ENCODE measurements at places on chromosomes 13 and 19.

GRCh38 chr13:64041296-64041695, 2625.6 kb upstream of the PCDH20 start:
- DNase-seq, result no peak

GRCh38 chr13:25910991-25911419, 140.8 kb downstream of the SHISA2 start:
- DNase-seq, result no peak

DNA sequence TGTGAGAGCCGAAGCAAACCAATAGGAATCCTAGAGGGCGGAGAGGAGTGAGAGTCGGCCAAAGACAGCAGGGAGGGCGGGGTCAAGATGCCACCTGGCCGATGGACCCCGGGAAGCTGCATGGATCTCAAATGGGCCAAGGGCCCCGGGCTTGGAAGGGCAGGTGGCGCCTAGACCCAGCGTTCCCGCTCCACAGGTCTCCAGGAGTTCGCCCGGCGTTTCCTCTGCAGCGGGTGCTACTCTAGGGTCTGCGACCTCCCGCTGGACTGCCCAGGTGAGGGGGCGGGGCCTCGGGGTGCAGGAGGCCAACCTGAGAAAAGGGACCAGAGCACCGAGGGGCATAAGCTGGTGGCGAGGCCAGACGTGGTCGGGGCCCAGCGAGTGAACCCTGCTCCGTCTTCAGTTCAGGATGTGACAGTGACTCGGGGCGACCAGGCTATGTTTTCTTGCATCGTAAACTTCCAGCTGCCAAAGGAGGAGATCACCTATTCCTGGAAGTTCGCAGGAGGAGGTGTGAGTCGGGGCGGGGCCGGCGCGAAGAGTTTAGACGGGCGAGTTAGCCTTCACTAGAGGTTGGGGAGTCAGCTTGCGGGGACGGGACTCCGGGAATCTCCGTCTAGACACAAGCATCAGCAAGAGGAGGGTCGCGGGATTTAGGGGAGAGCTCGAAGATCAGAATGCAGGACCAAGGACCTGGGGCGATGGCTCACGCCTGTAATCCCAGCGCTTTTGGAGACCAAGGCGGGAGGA, 9.9 kb downstream of the SPACA6 start:
- no peak for DNase-seq

- no peak for DNase-seq
Measured at GRCh38 chr19:34555447-34555846, 73.9 kb downstream of the WTIP start.

All from stimulated activated CD4-positive, alpha-beta T cell treated with anti-CD3 and anti-CD28 coated beads, TNF-alpha, amount 100 ng/mL, for 48 hours (primary cell).